ENCODE measurements at places on chromosomes 1 and 21.

- DNase-seq: no peak
Measured at GRCh38 chr1:200962631-200963030, 60.9 kb downstream of the KIF21B start.

GRCh38 chr21:15667819-15668218, 62.0 kb upstream of the USP25 start:
- no peak for DNase-seq

DNA sequence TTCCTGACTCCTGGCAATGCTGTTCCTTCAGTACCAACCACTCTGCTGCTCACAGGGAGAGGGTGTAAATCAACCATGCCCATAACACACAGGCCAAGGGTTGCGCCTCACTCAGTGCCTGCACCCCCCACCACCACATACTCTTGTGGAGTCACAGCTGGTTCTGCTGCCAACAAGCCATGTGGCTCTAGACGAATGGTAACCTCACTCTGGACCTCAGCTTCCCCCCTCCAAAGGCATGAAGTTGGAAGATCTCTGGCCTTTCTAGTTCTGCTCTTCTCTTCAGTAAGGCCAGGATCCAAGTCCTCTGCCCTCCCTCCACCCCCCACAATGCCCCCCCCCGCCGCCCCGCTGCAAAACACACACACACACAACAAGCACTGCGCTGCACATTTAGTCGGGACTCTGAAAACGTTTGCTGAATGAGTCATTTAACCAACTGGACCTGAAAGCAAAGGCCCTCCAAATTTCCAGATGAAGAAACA, 1.7 kb upstream of the GLIS1 start:
- no peak for DNase-seq

- DNase-seq: no peak
Measured at GRCh38 chr1:101128211-101128727, 102.7 kb upstream of the DPH5 start.

GRCh38 chr1:58576727-58577653, at the start of gene TACSTD2:
Gene TACSTD2 (minus strand): TSS chr1:58577252. CDS start chr1:58577156, 96 bp downstream.
- DNase-seq: no peak

GRCh38 chr21:42630626-42631025, 22.8 kb upstream of the PDE9A start:
- DNase-seq: no peak

DNA sequence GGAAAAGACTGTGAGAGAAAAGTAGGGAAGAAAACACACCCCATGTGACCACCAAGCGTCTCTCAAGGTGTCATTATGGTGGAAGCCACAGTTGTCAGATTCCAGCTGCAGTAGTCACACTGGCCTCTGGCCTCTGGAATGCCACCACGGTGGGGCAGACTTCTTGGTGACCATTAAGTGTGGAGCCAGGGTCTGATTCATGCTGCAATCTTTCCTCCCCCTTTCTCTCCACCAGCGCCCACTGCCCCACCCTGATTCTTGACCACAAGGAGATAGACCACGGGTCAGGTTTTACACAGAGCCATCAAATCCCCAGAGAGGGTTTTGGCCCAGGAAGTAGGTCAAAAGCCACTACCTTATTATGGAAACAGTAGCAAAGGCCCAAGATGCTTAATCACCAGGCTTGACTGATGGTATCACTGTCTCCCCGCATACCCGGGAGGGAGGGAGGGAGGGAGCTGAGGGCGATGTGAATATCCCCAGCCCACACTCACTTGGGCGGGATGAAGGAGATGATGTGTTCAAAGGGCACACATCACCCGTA, 52.7 kb upstream of the GRHL3 start:
- DNase-seq: no peak

DNA sequence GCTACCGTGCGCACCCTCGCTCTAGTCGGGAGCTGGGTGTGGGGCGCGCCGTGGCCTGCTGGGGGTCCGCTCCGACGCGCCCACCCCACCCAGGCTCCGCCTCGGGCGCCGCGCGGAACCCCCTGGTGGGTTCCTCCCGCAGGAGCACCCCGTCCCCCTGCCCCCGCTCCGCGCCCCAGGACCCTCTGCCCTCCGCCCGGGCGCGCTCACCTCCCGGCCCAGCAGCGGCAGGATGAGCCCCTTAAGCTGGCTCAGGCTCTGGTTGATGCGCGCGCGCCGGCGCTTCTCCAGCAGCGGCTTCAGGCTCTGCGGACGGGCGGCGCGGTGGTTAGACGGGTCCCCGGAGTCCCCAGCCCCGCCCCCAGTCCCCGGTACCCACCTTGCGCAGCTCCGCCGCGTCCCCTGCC, 319 bp downstream of the HES2 start:
- no peak for DNase-seq

DNA sequence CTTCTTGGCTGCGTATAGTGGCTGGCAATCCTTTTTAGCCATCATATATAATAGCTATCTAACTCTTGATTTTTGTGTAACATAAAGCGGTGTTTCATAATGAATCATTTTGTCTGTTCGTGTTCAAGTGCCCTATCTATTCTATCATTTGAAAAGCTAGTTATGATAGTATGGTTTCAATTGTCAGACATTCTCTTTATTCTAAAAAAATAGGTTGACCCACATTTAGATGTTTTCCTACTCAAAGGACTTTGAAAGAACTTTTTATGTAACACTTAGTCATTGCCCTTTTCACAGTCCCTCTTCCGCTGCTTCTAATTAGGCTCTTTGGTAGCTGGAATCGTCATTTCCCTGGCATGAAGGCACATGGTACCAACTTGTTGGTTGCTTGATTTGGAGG, 272.2 kb upstream of the B3GALT2 start:
- DNase-seq: no peak

DNA sequence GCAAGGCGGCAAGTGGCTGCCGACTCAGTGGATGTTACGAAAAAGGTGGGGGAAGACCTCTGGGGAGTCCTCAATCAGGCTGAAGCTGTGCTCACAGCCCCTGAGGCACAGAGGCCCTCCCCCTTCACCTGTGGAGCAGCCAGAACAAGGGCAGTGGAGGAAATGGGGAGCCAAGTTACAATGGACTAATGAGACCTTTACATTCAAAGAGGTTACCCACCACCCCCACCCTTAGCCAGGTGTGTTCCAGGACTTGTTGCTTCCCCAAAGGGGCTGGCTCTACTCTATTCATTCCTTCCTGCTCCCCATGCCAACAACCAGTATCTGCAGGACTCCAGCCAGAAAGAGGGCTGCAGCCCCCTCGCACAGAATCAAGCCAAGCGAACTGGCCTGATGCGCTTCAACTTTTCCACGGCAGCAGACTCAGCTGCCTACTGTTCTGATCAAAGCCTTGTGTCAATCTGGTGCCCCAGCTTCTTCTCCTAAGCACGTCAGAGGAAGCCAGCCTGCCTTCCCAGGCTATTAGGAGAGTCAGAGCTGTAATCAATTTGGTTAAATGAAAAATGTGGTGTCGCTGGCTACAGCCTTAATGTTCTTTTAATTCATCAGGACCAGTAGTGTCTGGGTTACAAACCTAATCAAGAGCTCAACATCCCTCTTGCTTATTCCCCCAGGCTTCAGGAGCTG, 1.8 kb upstream of the SYT2 start:
- no peak for DNase-seq

- DNase-seq: no peak
Measured at GRCh38 chr1:167456524-167456923, 61.8 kb downstream of the CD247 start.

DNA sequence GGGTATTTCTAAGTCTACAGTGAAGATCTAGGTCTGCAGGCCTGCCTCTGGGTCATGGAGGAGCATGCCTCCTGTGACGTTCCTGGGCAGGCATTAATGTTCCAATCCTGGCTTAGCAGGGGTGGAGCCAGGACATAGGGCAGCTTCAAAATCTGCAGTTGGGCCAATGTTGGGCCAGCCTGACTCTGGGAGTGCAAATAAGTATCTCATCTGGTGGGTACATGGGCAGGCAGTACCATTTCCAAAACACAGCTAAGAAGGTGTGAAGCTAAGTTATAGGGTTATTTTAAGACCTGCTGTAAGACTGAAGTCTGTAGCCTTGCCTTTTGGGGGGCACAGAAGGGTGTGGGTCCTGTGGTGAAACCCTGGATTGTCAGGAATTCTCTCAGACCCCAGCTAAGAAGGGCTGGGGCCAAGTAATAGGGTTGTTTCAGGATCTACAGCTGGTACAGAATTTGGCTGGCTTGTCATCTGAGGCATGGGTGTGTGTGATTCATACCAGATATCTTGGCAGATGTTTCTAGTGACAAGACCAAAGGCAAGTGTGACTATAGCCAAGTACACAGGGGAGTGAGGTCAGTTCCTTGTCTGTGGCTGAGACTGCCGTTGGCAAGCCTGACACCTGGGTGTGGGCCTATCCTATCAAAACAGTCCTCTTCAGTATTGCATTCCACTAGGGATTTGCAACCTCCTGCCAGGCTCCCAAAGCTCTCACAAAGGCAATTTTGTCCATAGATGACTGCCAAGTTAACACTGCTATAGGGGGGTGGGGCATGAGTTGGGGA, 468.7 kb upstream of the B3GALT2 start:
- DNase-seq: no peak

DNA sequence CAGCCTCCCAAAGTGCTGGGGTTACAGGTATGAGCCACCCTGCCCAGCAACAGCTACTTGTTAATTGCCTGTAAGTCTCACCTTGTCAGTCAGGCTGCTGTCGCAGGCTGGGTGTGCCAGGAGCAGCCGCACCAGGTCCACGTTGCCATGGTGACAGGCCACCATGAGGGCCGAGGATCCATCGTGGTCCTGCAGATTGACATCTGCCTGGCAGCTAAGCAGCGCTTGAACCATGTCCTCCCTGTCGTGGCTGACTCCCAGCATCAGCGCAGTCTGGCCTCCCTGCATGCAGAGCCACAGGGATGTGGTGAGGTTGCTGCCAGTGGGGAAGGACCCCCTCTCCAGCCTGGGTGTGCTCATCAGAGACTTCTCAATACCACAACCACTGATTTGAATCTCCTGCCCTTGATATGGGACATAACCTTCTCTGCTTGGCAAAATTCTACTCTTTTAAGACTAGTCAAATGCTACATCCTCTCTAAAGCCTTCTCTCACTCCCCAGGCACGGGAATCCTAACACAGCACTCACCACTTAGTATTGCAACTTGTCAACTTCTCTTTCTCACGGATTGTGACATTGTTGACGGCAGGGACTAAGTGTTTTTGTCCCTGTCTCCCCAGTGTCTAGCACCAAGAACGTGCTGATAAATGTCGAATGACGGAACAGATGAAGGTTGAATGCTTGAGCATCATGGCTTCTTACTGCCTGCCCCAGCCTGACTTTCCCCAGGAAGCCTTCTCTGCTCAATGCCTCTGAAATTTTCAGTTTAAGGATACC, 52.9 kb downstream of the L1TD1 start:
- no peak for DNase-seq

GRCh38 chr1:107267489-107267888, 126.7 kb downstream of the NTNG1 start:
- DNase-seq: no peak

DNA sequence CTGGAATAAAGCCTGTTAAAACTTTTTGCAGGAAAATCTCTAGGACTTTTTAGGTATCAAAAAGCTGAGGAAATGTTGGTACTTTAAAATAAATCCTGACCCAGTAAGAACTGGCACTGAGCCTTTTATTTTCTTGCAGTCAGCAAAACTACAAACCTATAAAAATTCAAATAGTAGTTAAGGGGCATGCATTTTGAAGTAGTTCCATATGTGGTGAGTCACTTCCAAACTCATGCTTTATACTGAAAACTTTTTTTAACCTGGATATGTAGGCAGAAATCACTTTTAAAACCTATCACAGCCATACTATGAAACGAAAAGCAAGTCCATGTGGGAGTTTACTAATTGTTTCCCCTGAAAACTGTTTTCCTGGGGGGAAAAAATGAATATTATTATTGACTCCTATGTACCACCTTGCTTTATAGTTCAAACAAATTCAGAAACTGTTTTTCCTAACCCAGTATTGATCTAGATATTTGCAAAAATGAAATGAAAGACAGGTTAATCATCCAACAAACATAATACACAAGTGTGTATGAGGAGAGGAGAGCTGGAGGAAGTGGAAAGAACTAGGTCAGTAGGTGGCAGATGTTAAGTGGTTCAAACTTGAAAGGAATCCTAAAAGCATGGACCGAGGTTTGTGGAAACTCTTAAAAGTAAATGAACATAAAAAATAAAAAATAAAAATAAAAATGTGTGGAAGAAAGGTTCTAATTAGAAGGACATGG, 30.5 kb downstream of the NRIP1 start:
- DNase-seq: no peak

DNA sequence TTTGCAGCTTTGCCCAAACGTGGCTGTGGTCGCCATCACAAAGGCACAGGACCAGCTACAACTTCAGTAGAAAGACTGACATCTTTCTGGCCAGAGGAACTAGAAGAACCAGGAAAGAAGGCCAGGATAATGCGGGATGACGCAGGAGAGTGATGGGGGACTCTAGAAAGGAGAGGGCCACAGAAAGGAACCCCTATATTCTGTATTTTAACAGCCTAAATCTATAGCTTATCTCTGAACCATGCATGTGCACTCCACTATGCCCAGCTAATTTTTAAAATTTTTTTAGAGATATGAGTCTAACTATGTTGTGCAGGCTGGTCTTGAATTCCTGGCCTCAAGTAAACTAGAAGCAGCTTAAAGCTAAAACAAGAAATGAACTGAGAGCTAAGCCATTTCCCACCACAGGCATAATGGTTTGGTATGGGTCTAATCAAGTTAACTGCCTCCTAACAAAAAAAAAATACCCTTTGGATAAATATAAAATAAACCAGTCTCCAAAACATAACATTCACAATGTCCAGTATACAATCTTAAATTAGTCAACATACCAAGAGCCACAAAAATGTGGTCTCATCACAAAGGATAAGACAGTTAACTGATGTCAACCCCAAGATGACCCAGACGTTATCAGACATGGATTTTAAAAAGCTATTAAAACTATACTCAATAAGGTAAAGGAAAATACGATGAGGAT, 18.0 kb downstream of the LTN1 start:
- DNase-seq: no peak

GRCh38 chr1:20166051-20166450, 19.8 kb upstream of the UBXN10 start:
- DNase-seq: no peak

GRCh38 chr1:82007804-82008203, 207.1 kb downstream of the ADGRL2 start:
- DNase-seq: no peak

- no peak for DNase-seq
Measured at GRCh38 chr1:41588334-41588875, 103.9 kb upstream of the EDN2 start.

- no peak for DNase-seq
Measured at GRCh38 chr1:46549697-46550681, 1.5 kb downstream of the KNCN start.
